ENCODE measurements at places on chromosomes 13 and 19. TPM values are rescaled to one million over a fixed set of nuclear protein-coding genes. Genes with fewer than 3 reads are reported as not detected.

The KLK2 gene
- not detected for total RNA-seq

The NLRP11 gene
- total RNA-seq, result not detected

The PLA2G4C gene
- total RNA-seq, result 309 TPM

The ZNF8 gene
- 8.6 TPM for total RNA-seq

The OR4F17 gene
- not detected for total RNA-seq

The RASIP1 gene
- 153 TPM for total RNA-seq

The PRSS57 gene
- total RNA-seq, result not detected

The TBXA2R gene
- 1.9 TPM for total RNA-seq

The SULT2A1 gene
- total RNA-seq, result not detected

The ZNF177 gene
- total RNA-seq, result 2.2 TPM
